ENCODE measurements at places on chromosomes 5 and 9.

DNA sequence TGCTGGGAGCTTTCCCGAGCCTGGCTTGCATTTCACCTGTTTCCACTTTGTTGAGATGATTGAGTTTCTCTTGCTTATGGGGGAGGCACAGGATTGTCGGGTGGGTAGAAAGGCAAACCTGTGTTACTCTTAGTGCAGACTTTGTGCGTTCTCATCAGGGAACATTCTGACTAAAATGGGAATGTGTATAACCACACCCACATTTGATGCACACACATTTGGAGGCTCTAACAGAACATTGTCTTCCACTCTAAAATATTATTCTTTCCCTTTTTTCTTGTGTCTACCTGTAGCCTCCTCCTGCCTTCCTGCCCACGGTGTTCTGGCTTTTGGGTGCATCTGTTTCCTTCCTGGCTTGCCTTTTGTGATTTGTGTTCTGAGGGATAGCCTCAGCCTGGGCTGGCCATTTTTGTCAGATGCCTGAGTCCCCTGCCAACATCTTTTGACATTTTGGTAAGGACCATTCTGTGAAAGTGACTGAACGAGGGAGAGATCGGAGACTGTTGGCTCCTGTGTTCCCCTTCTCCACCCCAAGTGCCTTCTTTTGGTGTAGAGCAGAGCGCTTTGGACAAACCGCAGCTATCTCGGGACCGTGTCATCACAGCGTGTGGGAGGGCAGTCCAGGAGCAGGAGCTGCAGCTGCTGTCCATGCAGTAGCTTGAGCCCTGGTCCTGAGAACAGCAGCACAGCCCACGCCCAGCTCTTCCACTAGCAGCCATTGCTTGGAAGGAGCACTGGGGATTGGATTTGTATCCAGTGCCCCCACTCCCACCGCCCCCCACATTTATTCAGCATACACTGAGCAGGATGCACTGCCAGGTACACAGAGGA lies 101.4 kb downstream of the ARHGAP26 start:
- DNase-seq, result no peak

DNA sequence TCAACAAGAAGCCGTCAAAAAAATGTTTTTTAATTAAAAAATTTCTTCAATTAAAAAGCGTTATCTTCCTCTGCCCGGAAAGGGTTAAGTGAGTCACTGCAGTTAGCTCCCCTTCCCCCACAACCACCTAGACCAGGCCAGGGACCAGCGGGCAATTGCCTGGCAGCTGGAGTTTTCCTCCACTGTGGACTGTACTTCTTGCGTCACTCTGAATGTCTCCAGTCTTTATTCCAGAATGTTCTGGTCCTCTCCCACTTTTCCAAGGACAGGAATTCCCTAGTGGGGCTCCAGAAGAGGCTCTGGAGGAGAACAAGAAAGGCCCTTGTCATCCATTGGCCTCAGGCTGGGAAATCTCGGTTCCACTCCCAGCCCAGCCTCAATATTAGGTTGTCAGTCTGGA lies 114.0 kb downstream of the C9orf50 start:
- no peak for DNase-seq

DNA sequence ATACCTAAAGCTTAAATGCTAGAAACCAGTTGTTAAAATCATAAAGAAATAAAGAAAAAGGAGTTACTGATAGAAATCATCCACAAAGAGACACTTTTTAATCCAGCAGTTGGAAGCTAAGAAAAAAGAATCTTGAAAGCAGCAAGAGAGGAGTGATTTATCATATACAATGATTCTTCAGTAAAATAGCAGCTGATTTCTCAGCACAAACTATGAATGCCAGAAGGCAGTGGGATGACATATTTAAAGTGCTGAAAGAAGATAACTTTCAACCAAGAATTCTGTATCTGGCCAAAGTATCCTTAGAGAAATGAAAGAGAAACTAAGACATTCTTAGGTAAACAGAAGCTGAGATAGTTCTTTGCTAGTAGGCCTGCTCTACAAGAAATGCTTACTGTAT lies 366.0 kb downstream of the HTR1A start:
- no peak for DNase-seq

GRCh38 chr9:19431361-19432171 lies 22.8 kb downstream of the ACER2 start:
- DNase-seq, result no peak

GRCh38 chr5:134714120-134714519 lies 24.2 kb upstream of the CAMLG start:
- no peak for DNase-seq

GRCh38 chr9:86454701-86455615 lies 100.7 kb upstream of the TUT7 start:
- no peak for DNase-seq

GRCh38 chr5:33422191-33422590 lies 18.6 kb upstream of the TARS1 start:
- no peak for DNase-seq

DNA sequence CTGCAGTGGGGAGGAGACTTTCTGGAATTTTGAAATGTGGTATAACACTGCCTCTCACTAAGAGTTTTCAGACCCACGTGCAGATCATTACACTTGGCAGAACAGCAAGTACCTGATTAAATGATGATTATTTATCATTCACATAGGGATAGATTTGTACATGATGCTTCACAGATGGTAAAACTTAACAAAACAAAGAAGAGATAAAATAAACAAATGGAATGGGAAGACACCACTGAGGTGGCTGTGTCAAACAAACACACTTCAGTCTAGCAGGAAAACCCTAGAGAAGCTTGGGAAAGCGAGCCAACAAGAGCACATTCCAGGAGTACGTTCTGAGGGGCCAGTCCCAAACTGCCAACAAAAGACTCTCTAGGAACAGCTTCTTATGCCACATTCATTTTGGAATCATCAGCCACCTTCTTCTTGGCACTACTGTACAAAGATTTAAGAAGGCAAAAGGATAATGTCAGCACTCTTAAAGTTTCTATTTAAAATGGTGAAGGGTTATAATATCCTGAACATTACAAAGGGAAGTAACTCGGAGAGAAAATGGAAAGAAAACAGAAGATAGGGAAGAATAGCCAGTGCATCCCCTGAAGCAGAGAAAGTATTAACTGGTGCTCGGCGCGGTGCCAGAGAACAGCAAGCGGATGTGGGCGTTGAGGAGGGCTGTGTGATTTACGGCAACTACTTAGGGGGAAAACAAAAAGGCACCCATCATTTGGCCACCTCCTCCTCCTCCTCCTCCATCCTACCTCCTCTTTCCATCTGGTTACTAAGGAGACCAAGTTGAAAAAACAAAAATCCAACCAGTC lies 1.6 kb downstream of the MED27 start:
- DNase-seq, result no peak

GRCh38 chr9:115849679-115850412 lies 303.7 kb upstream of the PAPPA start:
- peak; percentile 70 for DNase-seq

- no peak for DNase-seq
Measured at GRCh38 chr5:12691330-12691729, 787.1 kb upstream of the CTNND2 start.

- no peak for DNase-seq
Measured at GRCh38 chr5:91690921-91691320, 307.8 kb upstream of the ARRDC3 start.

DNA sequence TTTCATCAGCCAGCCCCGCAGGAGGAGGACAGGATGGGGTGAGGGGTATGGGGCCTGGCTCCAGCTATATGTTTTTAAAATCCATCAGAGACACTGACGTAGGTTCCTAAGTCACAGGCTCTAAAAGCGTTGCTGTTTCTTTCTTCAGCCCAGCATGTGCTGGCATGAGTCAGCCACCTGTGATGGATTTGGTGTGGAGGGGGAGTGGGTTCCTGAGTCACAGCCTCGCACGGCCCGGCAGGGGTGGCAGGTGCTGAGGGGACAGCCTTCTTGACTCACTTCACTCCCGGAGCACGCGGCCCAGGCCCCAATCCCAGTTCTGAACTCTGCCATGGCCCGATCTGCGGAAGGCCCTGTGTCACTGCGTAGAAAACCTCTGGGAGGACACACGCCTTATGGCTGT lies 38.8 kb upstream of the RPL26L1 start:
- DNase-seq, result no peak

DNA sequence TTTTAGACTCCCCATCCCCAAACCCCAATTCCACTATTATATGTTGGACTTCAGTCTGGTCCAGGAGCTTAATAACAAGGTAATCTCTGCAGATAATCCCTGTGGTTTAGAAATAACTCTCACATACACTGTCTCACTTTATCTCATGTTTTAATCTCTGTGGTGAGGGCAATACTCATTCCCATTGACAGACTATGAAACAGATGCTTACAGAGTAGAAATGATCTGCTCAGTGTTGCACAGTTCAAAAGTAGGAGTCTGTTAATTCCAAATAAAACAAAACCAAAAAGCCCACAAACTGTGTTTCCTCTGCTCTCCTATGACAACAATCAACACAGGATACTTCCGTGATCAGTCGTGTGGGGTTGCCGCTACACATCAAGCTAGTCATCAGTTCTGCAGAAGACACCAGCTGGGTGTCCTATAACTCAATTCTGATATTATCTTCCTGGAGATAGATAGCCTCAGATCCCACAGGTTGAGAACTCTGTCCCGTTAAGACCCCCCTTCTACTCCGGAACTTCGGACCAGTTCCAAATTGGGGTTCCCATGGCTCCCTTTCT lies 26.3 kb upstream of the FANCC start:
- no peak for DNase-seq

- DNase-seq, result no peak
Measured at GRCh38 chr5:155052532-155052931, 39.0 kb downstream of the KIF4B start.

- no peak for DNase-seq
Measured at GRCh38 chr5:109146591-109146990, 263.2 kb downstream of the PJA2 start.

GRCh38 chr5:54799645-54800044 lies 185.7 kb downstream of the ESM1 start:
- DNase-seq, result no peak

DNA sequence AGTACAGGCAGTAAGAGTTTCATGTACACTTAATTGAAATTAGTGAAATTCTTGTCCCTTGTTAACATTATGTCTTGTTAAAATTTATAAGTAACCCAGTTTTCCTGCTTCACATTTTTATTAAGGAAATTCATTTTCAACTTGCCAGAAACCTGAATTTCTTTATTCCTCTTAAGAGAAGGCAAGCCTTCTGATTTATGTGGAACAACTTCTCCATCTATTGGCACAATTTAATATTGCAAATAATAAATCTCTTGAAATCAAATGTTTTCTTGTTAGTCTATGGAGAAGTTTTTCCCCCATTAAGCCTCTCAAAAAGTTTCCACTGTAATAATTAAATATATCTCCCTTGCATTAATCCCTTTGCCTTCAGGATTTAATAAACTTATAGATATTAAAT lies 33.8 kb upstream of the ACO1 start:
- no peak for DNase-seq

- no peak for DNase-seq
Measured at GRCh38 chr9:114301798-114302565, 20.9 kb upstream of the ORM1 start.

DNA sequence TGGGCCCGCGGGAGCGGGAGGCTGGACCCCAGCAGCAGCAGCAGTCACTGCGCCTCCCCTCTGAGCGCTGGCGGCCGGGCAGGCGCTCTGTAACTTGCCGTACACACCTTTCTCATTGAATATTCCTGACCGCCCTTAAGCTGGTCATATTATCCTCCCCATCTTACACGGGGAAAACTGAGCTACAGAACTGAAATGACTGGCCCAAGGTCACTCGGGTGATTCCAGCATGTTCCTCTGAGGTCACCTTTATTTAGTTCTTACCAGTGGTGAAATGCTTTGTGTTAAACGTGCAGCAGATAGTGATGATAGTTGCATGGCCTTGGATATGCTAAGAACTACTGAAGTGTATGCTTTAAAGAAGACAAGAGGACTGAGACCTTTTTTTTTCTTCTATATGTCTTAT lies 607 bp downstream of the UQCRQ start:
- no peak for DNase-seq

GRCh38 chr9:102445906-102446305 lies 549.2 kb upstream of the CYLC2 start:
- DNase-seq, result no peak

- DNase-seq, result no peak
Measured at GRCh38 chr5:31194892-31195555, 1.5 kb downstream of the CDH6 start.

DNA sequence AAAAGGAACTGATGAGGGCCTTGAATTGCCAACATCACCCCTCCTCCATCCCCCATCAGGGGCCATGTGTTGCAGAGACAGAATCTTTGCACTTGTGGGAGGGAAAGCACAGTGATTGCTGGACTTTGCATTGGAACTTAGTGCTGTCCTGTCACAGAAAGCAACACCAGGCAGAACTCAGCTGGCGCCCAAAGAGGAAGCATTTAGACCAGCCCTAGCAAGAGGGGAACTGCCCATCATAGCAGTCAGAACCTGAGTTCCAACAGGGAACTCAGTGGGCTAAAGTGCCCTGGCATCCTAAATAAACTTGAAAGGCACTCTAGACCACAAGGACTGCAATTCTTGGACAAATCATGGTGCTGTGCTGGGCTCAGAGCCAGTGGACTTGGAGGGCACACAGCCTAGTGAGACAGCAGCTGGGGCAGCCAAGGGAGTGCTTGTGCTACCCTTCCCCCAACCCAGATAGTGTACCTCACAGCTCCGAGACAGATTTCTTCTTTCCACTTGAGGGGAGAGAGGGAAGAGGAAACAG lies 128.1 kb downstream of the ACTL7B start:
- DNase-seq, result no peak

GRCh38 chr9:93465855-93466254 lies 12.5 kb upstream of the FAM120AOS start:
- DNase-seq, result no peak

DNA sequence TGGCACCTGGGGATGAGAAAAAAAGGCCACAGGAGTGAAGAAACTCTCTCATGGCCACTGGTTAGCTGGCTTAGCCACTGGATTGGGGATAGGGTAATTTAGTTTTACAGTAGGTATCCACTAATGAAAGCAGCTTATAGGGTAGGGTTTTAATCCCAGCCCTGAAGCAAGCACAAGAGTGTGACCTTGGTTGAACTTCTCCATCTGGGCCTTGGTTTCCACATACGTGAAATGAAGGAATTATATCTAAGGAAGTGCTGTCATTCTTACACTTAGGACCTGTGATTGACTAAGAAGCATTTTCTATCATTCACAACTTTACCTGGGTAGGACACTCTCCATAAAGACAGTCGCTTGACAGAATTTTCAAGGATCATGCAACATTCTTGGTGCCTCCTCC lies 49.6 kb downstream of the FAT2 start:
- DNase-seq, result no peak

DNA sequence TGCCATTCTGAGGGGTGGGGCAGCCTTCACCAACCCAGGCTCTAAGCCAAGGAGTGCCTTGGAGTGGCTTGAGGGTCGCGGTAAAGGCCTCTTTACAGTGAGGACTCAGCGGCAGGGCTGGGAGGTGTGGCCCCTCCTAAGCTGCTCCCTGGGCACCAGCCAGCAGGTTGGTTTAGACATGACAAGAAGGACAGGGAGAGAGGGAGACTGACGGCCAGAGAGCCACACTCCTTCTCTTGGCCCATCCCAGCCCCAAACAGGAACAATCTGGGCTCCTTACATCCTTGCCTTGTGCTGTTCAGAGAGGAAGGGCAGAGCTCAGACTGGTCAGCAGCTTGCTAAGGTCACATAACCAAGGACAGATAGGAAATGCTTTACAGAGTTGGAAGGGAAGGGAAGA lies 94.5 kb downstream of the LMX1B start:
- DNase-seq, result no peak
